ENCODE measurements at places on chromosomes 11 and 22.

DNA sequence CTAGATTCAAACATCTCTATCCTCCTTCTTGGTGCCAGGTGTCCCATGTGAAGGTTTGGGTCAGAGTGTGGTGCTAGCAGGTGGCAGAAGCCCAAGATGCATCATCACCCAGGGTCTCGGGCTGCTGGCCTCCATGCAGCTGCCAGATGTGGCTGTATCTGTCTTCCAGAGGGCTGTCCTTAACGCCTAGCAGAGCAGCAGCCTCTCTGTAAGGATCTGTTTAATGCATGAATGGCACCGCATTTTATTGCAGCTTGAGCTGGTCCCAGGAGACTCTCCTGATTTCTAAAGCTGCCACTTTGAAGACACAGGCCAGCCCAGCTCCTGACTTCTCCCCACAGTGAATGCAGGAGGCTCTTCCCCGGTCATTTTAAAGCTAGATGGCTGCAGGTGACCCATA is 26.3 kb downstream of the SLC1A2 start:
- DNase-seq, result no peak

DNA sequence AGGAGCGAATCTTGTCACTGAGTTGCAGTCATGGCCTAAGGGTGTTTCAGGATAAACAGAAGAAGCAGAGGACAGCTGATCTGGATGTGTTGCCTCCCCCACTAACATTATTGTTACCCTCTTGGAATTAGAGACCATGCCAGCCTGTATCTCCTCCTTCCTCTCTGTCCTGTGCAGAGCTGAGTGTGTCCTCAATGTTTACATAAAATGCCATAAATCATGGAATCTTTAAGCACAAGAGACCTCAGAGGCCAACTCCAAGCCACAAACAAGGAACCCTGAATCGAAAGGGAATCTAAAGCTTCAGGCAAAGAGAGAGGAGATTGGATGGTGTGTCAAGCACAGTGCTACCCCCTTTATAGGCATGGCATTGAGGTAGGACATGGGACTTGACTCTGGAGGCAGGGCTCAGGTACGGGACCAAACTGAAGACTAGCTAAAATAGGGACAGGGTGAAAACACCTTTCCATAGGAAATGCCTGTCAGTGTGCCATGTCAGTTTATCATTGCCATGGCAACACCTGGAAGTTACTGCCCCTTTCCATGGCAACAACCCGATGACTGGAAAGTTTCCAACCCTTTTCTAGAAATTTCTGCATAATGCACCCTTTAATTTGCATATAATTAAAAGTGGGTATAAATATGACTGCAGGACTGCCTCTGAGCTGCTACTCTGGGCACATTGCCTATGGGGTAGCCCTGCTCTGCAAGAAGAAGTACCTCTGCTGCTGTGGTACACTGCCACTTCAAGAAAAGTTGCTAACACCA is 489.7 kb downstream of the MIAT start:
- DNase-seq, result no peak

DNA sequence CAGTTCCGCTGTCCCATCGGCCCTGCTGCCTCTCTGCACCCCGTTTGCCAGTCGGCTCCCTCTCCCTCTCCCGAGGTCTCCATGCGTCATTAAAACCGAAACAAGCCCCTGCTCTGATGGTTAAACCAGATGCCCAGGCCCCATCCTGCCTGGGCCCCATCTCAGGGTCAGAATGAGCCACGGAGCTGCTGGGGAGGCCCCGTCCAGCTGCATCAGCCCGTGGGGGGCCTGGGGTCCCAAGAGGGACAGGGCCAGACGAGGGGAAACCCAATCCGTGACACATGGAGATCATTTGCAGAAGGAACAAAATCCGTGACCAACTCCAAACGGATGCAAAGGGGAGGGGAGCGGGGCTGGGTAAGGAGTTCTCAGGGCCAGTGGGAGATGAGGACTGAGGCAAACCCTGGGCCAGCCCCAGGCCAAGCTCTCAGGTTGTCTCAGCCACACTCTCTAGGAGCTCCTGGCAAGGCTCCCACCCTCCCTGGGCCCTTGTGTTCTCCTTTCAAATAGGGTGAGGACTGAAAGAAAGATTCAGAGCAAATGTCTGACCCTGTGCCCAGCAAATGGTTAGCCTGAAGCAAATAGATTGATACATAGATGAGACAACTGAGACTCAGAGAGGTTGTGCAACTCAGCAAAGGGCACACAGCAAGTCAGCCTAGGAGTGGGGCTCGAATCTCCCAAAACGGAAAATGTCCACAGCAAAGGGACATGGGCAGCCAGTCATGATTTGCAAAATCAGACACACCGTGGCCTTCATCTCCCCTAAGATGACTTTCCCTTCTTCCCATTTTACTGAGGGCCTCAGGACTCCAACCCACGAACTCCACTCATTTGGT is 162.1 kb downstream of the MN1 start:
- no peak for DNase-seq

- no peak for DNase-seq
Observed at GRCh38 chr11:99199341-99199740, 178.6 kb downstream of the CNTN5 start.

DNA sequence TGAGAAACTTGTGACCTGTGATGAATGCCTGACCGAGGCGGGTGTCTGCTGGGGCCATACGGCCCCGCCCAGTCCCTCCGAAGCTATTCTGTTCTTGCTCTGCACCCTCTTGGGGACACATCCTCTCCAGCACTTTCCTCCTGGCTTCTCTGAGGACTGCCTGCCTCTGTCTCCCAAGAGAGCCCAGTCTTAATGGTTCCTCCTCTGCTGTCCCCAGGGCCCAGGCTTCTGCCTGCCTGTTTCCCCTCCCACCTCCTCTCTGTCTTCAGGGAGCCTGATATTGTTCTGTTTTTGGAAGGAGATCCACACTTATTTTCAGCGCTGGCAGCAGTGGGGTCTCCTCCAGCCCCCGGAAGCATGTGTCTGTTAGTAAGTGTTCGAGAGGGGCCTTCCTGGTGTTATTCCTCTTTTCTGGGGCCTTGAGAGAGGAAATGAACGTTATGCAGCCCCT is 18.7 kb downstream of the SYNGR1 start:
- DNase-seq, result no peak

DNA sequence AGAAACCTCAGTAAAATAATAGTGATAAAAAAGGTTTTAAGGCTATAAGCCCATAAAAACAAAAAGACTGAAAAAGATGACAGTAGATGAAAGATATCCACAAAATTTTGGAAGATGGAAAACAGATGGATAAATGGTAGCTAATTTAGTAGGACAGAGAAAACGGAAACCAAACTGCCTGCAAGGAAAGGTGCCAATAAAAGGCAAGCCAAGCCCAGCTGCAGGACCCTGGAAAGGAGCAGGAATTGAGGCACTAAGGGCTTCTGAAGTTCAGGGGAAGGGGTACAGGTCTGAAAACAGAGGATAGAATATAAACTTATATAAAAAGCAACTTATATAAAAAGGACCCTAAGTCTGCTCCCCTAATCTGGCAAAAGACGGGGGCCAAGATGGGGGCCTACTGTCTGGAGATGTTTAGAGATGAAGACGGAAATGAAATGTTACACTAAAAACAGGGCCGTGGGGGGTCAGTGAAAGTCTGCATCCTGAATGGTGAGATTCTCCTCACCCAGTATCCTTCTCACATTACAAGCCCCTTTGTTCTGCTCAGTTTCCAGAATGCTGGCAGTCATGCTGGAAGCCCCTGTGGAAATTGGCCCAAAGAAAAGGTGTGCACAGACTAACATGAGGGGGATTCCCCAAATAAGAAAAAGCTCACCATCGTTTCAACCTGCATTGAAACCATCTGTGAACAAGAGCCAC is 269.3 kb upstream of the PITPNB start:
- no peak for DNase-seq

- no peak for DNase-seq
Observed at GRCh38 chr22:50208939-50209892, 8.4 kb downstream of the SELENOO start.

DNA sequence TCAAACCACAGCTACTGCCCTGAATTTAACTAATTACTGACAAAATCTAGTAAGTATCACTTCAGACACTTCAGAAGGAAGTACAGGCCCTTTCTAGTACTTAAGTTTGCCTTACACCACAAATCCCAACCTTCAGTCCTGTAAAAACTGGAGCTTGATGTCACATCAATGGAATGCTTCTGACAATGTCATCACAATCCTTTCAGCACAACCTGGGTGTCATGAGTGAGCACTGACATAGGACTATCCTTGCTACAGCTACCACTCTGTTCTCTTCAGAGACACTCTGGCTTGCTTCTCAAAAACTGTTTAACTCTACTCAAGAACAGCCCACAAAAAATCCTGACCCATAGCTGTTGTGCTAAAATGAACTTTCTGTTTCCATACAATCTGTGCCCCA is 108.2 kb downstream of the RRM1 start:
- DNase-seq, result no peak

DNA sequence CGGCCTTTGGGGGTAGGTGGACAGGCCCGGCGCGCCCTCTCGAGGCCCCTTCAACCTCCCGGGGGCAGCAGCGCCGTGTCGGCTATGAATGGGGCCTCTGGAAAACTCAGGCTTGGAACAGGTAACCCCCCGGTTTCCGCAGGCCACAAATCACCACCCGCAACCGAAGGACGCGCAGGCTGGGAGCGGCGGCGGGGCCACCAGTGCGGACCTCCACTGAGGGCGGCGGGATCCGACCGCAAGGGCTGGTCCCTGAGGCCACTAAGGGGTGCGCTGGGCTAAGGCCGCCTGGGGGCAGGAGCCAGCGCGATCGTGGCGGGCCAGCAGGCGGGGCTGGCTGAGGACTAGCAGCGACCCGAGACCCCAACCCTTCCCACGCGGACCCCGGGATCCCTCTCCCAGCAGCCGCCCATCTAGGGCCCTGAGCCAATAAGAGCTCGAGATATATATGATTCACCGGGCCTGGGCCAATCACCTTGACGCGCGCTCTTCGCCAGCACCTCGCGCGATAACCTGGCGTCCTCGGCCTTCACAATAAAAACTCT is 609 bp upstream of the ATF4 start:
- no peak for DNase-seq

GRCh38 chr11:27329867-27330632 is 33.0 kb downstream of the CCDC34 start:
- no peak for DNase-seq

DNA sequence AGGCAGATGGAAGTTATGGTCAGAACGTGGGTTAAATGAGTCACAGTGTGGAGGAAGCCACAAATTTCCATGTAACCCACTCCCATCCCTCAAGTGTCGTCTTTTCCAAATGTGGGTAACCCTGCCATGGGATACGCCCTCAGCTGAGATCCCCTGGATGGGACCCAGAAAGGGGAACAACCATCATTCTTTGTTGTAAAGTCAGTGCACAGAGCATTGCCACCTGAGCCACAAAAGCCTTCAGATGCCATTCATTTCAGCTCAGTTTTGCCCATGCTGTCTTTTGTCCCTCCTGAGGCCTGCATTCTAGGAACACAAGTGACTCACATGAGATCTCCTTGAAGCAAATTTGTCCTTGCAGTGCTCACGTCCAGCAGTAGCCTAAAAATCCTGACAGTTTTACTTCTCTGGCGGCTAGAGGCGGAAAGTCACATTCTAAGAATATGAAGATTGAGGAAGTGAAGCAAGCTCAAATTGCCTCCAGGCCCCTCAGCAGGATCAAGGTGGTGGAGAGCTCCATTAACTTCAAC is 30.6 kb downstream of the MMP13 start:
- no peak for DNase-seq

GRCh38 chr11:75839851-75840250 is 24.8 kb downstream of the UVRAG start:
- DNase-seq, result no peak

DNA sequence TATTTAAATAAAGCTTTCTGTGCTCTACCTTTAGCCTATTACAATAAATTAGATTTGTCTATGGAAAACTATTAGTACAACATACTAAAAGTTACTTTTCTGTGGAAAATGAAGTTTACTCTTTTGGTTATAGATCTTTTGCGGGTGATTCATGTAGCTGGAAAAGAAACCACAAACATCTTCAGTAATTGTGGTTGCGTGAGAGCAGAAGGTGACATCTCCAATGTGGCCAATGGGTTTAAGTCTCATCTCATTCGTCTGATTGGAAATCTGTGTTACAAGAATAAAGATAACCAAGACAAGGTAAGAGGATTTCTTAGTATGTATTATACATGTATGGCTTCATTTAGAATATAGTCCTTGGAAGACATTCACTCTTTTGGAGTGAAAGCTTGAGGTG is 68.6 kb downstream of the ATXN10 start:
- no peak for DNase-seq

- no peak for DNase-seq
Observed at GRCh38 chr11:73968356-73968966, 14.2 kb downstream of the UCP2 start.

DNA sequence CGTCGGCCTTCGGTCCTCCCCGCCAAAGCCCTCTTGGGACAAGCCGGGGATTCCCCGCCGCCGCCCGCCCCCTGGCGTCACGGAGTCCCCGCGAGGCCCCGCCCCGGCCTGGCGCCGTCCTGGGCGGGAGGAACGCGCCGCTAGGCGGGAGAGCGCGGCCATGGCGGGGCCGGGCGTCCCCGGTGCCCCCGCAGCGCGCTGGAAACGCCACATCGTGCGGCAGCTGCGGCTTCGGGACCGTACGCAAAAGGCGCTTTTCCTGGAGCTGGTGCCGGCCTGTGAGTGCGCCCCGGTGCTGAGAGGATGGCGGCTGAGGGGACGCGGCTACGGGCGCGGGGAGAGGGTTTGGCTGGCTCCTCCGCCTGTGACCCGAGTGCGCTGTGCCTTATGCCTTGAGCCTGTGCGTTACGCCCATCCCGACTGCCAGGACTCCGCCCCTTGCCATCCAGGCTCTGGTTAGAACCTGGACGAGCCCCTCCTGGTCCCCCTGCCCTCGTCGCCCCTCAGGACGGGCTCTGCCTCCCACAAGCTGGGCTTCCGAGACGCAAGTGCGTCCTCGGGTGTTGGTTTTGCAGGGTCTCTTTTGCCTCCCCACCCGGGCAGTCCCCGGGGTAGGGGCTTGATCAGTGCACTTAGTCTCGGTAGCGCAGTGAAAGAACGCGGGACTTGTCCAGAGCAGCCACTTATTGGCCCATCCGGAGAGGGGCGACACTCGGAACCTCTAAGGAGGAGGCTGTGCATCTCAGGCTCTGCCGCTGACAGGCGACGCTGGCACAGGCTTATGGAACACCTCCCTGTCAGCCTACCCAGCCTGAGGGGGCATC is at the start of gene ATG16L2:
Gene ATG16L2, plus strand, starts transcription at position 126 of the 824 bp plus-strand sequence. Its CDS starts 35 bp downstream, at position 161.
- peak; percentile 87 for DNase-seq

GRCh38 chr11:60528465-60528864 is 13.3 kb downstream of the MS4A13 start:
- DNase-seq, result no peak

- DNase-seq, result no peak
Observed at GRCh38 chr11:66291303-66291705, 390 bp upstream of the TMEM151A start.

GRCh38 chr11:112113539-112114457 is 27.1 kb downstream of the SDHD start:
- no peak for DNase-seq

- DNase-seq, result peak; percentile 7
Observed at GRCh38 chr11:113532697-113533424, 57.7 kb upstream of the DRD2 start.

- DNase-seq, result no peak
Observed at GRCh38 chr11:103536335-103536722, 427.1 kb downstream of the DYNC2H1 start.

Measured in activated T-helper 1 cell treated with Interleukin-2 at 50 U/mL for 16 hours (primary cell).